ENCODE measurements at places on chromosomes 7 and 10. TPM values are rescaled to one million over a fixed set of nuclear protein-coding genes. Genes with fewer than 3 reads are reported as not detected.
A peak's percentile ranks its signal among the peaks of the same experiment; 100 is the strongest.

GRCh38 chr7:157825325-157825724 is 488.5 kb downstream of the DNAJB6 start:
- H3K4me3 ChIP-seq, result no peak overlapping the region
- no peak overlapping the region for H3K27ac ChIP-seq
- no peaks in the 10 kb centered on the region for H3K27me3 ChIP-seq
- H3K4me1 ChIP-seq, result no peaks in the 10 kb centered on the region
- no peak for DNase-seq
- H3K36me3 ChIP-seq, result no peaks in the 10 kb centered on the region

- H3K4me1 ChIP-seq, result peaks cover 16% of the 10 kb centered on the region
- DNase-seq, result no peak
- H3K27ac ChIP-seq, result no peak overlapping the region
- no peaks in the 10 kb centered on the region for H3K36me3 ChIP-seq
Observed at GRCh38 chr10:78359640-78360091, 326.0 kb downstream of the RPS24 start.

DNA sequence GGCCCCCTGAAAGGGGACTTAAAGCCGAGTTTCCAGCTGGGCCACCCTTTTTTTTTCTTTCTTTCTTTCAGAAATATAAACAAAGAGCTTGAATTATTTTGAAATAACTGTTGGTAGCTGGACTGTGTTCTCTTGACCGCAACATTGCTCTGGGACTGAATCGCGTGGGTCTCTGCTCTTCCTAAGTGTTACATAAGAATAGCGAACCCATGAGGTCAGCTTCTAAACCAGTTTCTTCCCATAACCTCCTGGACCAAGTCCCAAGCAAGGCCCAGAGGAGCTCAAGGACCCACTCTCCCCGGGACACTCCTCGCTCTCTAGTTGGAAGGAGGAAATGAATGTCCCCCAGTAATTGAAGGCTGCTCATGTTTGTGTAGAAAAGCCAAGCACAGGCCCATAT is 91.1 kb downstream of the CXCL12 start:
- no peaks in the 10 kb centered on the region for H3K36me3 ChIP-seq
- peaks cover 14% of the 10 kb centered on the region for H3K4me1 ChIP-seq
- peak overlapping the region; percentile 76 for H3K27ac ChIP-seq
- H3K27me3 ChIP-seq, result no peaks in the 10 kb centered on the region
- DNase-seq, result peak; percentile 91

GRCh38 chr7:47690902-47691558 is 109.1 kb upstream of the TNS3 start:
- no peaks in the 10 kb centered on the region for H3K36me3 ChIP-seq
- peaks cover 26% of the 10 kb centered on the region for H3K4me1 ChIP-seq
- no peak overlapping the region for H3K4me3 ChIP-seq
- no peaks in the 10 kb centered on the region for H3K27me3 ChIP-seq
- peak overlapping the region; percentile 26 for H3K27ac ChIP-seq
- no peak for DNase-seq

DNA sequence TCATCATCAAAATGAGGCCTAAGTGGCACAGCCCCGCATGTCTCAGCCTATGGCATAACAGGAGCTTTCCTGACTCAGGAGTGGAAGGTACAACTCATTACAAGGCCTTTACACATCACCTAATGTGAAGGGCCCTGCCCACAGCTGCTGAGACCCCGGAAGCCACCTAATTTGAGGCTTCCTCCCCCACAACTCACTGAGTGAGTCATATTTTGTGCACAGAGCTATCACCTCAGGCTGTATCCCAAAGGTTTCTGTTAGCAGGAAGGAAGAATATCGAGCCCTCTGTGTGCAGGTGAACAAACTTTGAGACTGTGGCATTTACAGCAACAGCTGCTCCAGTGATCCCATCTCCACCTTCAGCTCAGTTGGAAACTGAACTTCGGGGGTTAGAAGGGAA is 20.6 kb downstream of the HTR5A start:
- H3K4me1 ChIP-seq, result no peaks in the 10 kb centered on the region
- no peaks in the 10 kb centered on the region for H3K27me3 ChIP-seq
- no peaks in the 10 kb centered on the region for H3K36me3 ChIP-seq

DNA sequence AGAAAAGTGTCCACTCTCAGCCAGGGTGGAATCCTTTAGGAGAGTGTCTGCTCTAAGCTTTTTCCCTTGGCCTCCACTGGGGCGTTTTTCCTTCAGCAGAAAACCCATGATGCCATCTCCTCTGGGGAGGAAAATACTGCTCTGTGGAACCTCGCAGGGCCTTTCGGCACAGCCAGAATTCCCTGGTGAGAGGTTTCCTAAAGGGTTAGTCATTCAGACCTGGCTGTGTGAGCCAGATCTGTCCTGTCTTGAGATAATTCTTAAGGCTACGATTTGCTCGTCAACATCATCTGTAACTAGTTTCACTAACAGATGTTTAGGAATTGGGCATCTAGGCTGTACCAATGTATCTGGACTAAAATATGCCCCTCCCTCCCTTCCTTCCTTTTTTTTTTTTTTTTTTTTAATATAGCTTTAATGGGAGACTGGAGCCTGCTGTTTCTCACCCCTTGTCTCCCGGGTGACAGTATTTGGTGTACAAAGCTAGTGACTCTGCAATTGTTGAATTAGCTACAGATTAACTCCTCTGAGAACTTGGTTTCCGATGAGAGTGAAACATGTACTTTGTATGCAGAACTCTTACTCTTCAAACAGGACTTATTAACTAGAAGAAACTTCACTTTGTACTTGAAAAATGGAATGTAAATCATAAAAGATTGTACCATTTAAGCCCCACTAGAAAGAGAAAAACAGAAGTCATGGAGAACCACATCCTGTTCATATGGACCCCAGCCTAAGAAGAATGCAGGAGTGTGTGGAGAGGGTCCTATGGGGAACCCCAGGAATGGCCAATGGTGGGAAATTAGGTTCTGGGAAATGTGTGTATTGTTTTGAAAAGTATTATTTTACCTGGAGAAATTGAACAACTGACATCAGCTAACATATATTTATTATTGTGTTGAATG is 230.9 kb downstream of the CAMK1D start:
- peak overlapping the region; percentile 6 for H3K4me3 ChIP-seq
- no peaks in the 10 kb centered on the region for H3K36me3 ChIP-seq
- H3K4me1 ChIP-seq, result peaks cover 24% of the 10 kb centered on the region
- no peaks in the 10 kb centered on the region for H3K27me3 ChIP-seq
- no peak for DNase-seq

- peak overlapping the region; percentile 66 for H3K4me3 ChIP-seq
- DNase-seq, result no peak
- peaks cover 28% of the 10 kb centered on the region for H3K4me1 ChIP-seq
- peak overlapping the region; percentile 97 for H3K27ac ChIP-seq
- H3K36me3 ChIP-seq, result peaks cover 34% of the 10 kb centered on the region
Observed at GRCh38 chr10:3783682-3784432, 1.2 kb downstream of the KLF6 start.

- H3K36me3 ChIP-seq, result no peaks in the 10 kb centered on the region
- no peak for DNase-seq
- no peaks in the 10 kb centered on the region for H3K27me3 ChIP-seq
- no peak overlapping the region for H3K4me3 ChIP-seq
Observed at GRCh38 chr7:36546331-36546730, 156.7 kb downstream of the ANLN start.

DNA sequence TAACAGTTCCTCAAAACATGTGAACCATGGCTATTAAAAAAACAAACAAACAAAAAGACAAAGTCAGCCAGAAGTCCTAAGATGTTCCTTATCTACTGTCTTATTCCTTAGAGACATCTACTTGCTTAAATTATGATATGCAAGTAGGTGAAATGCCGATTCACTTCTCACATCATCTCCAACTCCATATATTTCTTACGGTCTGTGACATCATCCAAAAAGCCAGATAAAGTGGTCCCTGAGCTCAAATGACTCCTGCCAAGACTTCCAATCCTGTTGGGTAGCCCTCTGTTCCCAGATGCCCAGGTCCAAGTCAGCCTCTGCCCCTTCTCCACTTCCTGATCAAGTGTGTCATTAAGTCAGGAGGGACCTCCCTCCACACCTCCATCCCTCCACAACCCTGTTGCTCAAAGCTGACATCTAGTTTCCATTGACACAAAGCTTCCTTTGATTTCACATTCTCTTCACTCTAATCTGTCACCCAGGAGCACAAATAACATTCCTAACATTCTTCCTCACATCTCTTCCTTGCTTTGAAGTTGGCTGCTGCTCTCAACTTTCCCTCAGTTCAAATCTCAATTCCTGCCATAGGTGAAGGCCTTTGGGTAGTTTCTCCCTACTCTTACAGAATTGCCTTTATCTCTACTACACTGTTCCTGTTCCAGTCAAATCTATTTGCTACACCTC is 56.1 kb upstream of the PDLIM1 start:
- peaks cover 60% of the 10 kb centered on the region for H3K4me1 ChIP-seq
- peaks cover 40% of the 10 kb centered on the region for H3K36me3 ChIP-seq
- DNase-seq, result no peak

DNA sequence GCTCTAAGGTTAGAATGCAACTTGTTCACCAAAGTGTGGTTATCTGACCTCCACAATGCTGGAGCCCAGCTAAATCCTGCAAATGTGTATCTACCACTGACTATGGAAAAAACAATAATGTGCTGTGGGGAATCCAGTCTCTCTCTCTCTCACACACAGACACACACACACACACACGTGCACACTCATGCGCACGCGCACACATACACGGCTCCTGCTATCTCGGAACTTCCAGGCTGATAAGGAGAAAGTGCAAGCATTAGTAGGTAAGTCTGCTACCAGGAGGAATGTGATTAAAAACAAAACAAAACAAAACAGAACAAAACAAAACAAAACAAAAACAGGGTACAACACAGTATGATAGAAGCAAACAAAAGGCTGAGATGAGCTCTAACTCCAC is 205.2 kb downstream of the FRMD4A start:
- no peak overlapping the region for H3K27ac ChIP-seq
- H3K4me1 ChIP-seq, result no peaks in the 10 kb centered on the region
- H3K36me3 ChIP-seq, result no peaks in the 10 kb centered on the region

- peaks cover 4% of the 10 kb centered on the region for H3K4me1 ChIP-seq
- DNase-seq, result no peak
- no peaks in the 10 kb centered on the region for H3K36me3 ChIP-seq
Observed at GRCh38 chr7:142784096-142784495, 13.3 kb downstream of the PRSS2 start.

- peaks cover 100% of the 10 kb centered on the region for H3K4me1 ChIP-seq
- H3K27ac ChIP-seq, result peak overlapping the region; percentile 67
- no peak overlapping the region for H3K4me3 ChIP-seq
- H3K27me3 ChIP-seq, result no peaks in the 10 kb centered on the region
Observed at GRCh38 chr10:95388539-95388938, 97.7 kb upstream of the PDLIM1 start.

- peaks cover 17% of the 10 kb centered on the region for H3K4me1 ChIP-seq
- no peak overlapping the region for H3K4me3 ChIP-seq
- no peak for DNase-seq
- H3K27me3 ChIP-seq, result no peaks in the 10 kb centered on the region
Observed at GRCh38 chr7:137371616-137372015, 28.1 kb upstream of the PTN start.

DNA sequence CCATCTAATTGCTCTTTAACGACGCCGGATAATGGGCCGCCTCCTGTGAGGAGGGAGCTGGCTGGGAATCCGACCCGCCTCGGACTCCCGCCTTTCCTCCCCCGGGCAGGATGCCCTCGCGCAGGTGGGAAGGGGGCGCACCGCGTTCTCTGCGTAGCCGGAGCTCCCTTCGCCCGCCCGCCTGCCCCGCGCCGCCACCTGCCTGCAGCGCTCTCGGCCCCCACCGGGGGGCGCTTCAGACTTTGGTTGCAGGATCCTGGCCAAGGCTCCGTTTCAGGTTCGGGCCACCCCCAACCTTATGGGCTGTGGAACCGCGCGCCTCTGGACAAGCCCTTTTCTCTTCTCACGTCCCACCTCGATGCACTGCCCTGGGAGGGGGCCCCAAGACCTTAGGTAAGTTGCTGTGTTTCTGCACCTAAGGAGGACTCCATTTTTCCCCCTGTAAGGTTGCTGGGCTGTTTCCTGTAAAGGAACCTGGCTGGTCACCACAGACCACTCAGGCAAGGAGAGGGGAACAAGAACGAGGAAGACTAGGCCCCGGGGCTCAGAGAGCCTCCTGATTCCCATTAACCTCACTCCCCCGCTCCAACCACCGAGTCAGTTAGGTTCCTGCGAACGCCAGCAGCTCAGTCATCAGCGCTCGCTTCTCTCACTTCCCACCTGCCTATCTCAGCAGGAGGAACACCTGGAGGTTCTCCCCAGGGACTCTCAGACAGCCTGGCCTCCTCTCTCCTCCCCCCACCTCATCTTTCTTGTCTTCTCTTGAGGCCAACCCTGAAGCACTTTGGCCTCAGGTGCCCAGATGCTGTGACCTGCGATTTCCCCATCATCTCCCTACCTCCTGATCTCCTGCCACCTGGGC is 11.3 kb upstream of the KAZALD1 start:
- peak overlapping the region; percentile 26 for H3K4me3 ChIP-seq
- H3K27me3 ChIP-seq, result peaks cover 47% of the 10 kb centered on the region
- no peaks in the 10 kb centered on the region for H3K36me3 ChIP-seq
- peaks cover 17% of the 10 kb centered on the region for H3K4me1 ChIP-seq
- no peak for DNase-seq

MBL2 gene
- total RNA-seq, result not detected

TRPV5 gene
- not detected for total RNA-seq

BTRC gene
- total RNA-seq, result 10.4 TPM

ELMO1 gene
- 31.1 TPM for total RNA-seq

UPK3BL1 gene
- 16.1 TPM for total RNA-seq

MLXIPL gene
- 6.5 TPM for total RNA-seq

DLX5 gene
- 0.26 TPM for total RNA-seq

LLCFC1 gene
- not detected for total RNA-seq

GRID1 gene
- 1.2 TPM for total RNA-seq

TMEM225B gene
- total RNA-seq, result 0.57 TPM

Measured in esophagus muscularis mucosa (tissue), 4 donors.